ENCODE measurements at places on chromosomes 7 and 10.
A peak's percentile ranks its signal among the peaks of the same experiment; 100 is the strongest.

- no peak for DNase-seq
Measured at GRCh38 chr7:12281038-12281437, 69.9 kb downstream of the TMEM106B start.

- no peak for DNase-seq
Measured at GRCh38 chr7:83534488-83534887, 114.5 kb downstream of the SEMA3E start.

DNA sequence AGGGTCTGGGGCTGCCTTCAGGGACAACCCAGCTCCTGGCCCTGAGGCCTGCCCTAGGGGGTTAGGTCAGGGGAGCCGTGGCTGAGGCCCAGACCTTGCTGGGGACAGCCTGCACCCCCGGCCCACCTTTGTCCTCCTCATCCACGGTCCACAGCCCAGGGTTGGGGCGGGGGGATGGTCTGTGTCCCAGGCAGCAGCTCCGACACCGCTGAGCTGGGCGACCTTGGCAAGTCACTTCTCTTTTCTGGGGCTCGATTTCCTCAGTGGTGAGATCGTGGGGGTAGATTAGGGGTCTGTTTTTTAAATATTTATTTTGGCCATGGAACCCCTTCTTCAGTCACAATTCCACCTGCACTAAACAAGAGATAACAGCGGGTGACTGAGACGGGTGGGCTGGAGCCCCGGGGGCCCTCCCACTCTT, 30.9 kb downstream of the DNAJB12 start:
- DNase-seq: no peak

DNA sequence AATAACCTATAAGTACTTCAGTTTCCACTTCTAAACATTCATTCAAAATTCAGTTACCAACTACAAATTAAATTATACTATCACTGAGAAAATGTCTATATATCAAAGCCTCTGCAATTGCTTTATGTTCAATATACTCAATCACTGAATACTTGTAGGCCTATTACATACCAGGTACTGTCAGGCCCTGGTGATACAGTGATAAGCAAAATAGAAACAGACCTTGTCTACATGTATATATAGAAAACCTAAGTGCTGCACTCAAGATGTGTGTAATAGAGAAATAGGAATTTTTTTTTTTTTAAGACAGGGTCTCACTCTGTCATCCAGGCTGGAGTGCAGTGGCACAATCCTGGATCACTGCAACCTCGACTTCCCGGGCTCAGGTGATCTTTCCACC, 53.7 kb upstream of the PHF14 start:
- no peak for DNase-seq

- DNase-seq: no peak
Measured at GRCh38 chr7:124840435-124840834, 74.8 kb upstream of the GPR37 start.

GRCh38 chr10:12586741-12587140, 237.4 kb downstream of the CAMK1D start:
- no peak for DNase-seq

DNA sequence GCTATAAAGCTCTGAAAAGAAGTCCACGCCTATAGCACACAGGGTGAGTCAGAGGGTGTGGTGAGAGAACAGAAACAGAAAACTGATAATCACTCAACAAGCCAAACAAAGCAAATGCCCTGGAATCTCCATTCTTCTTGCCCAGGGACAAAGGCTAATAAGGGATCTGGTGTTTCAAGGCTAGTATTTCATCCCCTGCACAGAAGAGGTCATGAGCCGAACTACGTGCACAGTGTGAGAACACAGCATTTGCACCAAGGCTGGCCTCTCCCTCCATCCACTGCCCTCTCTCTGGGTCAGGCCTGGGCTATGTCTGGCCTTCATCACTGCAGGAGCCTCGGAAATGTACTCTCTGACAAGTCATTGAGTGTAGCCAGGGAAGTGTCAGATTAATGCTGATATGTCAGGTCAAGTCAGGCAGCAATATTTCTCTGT, 42.7 kb downstream of the PRR15 start:
- DNase-seq: no peak

DNA sequence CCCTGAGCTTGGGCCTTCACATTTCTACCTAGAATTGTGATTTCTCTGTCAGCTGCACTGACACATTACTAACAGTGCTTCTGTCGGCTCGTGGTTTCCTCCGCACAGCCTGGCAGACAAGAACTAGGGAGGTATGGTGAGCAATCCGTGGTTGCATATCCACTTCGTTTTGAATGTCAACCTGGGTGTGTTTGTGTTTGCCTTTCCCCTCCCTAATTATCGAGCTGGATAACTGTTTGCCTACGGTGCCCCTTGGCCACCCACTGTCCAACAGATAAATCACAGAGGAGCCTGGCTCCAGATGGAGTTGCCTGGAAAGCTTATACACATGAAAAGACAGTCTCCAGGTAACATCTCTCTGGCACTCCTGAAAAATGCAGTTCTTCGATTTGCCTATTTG, 228.8 kb downstream of the TRIL start:
- no peak for DNase-seq

- DNase-seq: no peak
Measured at GRCh38 chr7:47949703-47950102, 1.4 kb upstream of the PKD1L1 start.

GRCh38 chr7:33661430-33662160, 243.7 kb upstream of the BMPER start:
- no peak for DNase-seq

DNA sequence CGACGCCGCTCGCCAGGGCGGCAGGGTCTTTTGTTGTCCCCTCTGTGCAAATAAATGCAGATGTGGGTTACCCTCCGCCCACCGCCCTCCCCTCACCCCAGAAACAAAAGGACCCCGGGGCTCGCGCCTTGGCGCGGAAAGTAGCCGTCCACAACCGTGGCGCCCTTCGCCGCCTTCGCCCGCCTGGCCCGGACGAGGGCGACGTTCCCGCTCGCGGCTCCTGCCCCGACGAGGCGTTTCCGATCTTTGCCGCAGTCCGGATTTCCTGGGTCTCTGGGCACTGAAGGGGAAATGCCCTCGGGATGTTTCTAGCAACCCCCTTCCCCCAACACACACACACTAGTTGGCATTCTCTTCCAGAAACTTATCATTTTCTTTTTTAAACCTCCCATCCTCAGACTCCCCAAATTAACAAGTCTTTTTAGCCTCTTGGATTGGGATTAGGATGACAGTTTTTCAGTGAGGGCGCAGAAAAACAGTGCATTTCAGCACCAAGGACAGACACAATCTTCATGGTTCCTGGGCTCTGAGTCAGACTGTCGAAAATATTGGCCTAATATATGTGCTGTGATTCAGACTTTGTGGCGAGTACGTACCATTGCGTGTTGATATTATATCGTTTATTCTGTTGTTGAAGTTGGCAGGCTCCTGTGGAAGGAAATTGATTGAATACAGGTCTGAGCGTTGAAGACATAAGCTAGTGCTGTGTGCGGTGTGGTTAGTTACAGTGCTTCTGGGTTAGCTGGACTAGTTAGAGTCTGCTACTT, 771 bp downstream of the PHYHIPL start:
- peak; percentile 4 for DNase-seq

- DNase-seq: peak; percentile 79
Measured at GRCh38 chr10:21496343-21497176, 28.9 kb downstream of the SKIDA1 start.

DNA sequence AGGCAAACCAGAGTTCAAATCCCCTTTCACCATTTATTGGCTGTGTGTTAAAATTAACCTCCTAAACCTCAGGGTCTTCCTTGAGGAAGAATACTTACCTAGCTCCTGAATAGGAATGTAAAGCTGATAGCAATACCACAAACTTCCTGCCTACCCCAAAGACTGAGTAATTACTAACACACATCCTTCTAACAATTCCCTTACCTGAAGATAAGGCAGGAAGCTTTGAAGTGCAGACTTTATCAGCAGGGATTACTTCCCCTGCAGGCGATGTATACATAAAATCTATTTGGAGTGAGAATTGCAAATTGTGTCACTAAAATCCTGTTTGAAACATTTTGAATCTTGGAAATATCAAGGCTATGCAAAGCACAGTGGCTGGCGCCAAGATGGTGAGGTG, 21.2 kb downstream of the EVX1 start:
- no peak for DNase-seq

GRCh38 chr10:33734393-33735155, 400.1 kb upstream of the NRP1 start:
- DNase-seq: no peak

DNA sequence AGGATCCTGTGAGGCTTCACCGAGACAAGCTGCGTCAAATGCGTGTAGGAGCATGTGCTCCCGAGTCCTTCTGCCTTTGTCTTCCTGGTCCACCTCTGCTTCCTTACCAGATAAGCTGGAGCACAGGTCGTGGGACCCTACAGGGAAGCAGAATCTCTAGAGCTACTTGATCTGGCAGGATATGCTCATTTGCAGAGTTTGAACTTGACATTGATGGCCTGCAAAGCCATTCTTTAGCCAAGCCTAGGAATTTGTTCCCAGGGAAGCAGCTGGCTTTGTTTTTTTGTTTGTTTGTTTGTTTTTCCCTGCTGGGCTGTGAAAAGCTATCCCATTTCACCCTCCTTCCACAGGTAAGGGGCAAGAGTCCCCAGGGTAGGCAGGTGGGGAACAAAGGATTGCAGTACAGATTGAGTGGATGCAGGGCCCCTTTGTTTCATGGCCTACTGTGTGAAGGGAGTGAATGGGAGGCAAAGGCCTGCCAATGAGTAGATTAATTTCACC, 200.0 kb upstream of the BMPER start:
- DNase-seq: no peak

DNA sequence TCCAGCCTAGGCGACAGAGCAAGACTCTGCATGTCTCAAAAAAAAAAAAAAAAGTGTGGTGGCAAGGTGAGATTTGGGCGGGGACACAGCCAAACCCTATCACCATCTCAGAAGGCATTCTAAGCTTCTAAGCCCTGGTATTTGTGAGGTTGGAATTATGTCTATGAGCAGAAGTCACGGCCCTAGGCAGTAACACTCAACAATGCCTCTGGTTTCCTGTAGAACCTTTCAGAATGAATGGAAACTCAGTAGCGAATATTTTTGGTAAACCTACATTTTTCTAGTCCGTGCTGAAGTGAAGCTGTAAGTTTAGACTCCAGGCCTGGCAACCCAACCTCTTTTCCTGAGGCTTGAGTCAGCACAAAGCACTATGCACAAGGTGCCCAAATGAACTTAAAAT, 88.3 kb downstream of the FAM107B start:
- peak; percentile 29 for DNase-seq

GRCh38 chr10:81872206-81872862, 2.7 kb upstream of the NRG3 start:
- DNase-seq: no peak

- DNase-seq: no peak
Measured at GRCh38 chr7:157975401-157976372, 611.9 kb downstream of the PTPRN2 start.

DNA sequence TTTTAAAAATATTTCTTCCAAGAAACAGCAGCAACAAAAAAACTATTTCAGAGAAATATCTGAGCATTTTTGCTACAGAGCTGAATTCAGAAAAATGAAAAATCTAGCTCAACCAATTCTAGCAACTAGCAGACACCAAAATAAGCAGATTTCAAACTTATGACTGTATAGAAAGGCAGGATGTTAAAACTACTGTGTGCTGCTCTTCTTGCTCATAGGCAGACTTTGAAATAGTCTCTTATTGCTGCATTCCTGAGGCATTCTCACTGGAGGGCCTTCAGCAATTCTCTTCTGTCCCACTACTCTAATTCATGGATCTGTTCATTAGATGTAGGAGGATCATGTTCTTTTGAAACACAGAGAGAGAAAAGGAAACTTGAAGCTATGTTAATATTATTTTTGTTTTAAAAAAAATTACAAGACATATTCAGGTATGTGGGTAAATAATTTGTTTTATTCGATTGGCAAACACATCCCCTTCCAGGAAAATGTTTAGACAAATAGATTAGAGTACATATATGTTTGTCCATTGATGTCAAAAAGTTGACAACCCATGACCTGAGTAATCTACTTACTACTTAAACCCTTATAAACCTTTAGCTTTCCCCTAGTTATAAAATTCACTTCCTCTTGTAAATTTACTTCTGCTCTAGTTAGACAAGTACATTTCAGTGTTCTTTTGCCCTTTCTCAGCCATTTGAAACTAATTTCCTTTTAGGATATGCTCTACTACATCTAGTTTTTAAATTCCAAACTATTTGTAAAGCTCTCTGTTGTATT, 428.2 kb upstream of the POT1 start:
- DNase-seq: no peak

GRCh38 chr7:33959676-33960075, 54.3 kb downstream of the BMPER start:
- DNase-seq: no peak

- peak; percentile 46 for DNase-seq
Measured at GRCh38 chr10:31599626-31600504, 280.8 kb downstream of the ZEB1 start.

GRCh38 chr10:29266641-29267040, 22.2 kb upstream of the LYZL1 start:
- DNase-seq: no peak

DNA sequence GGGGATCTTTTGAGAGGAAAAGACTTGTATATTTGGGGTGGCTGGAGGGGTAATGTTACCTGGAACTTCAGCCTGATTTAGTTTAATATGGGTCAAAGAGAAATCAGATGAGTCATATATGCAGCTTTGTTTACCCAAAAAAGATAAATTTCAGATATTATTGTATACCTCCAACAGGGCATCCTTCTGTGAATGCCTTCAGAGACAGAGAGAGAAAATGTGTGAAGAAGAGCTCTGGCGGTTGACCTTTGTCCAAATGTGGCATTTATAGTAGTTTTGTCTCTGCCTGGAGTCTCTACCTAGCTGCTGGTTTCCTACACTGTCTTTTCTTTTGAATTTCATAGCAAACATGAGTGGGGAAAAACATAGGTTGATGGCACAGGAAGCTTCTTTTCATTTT, 21.6 kb downstream of the LRMDA start:
- no peak for DNase-seq

- DNase-seq: no peak
Measured at GRCh38 chr7:74230446-74231231, 20.8 kb downstream of the LAT2 start.

DNA sequence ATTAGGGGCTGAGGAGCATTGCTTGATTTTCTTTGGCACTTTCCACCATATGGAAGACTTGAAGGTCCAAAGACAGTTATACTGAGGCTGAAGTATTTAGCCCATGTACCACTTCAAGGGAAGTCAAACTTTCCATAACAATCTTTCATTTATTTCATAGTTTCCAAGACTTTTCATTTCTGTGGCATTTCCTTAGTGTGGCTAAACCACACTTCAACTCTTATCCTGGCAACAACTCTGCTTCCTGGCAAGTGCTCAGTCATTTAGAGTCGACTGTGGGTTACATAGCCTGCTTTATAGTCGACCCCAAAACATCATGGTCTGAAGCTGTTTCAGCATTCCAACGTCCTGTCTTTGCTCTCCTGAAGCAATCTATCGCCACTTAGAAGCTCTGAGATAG, 343.0 kb upstream of the SEMA3D start:
- no peak for DNase-seq

DNA sequence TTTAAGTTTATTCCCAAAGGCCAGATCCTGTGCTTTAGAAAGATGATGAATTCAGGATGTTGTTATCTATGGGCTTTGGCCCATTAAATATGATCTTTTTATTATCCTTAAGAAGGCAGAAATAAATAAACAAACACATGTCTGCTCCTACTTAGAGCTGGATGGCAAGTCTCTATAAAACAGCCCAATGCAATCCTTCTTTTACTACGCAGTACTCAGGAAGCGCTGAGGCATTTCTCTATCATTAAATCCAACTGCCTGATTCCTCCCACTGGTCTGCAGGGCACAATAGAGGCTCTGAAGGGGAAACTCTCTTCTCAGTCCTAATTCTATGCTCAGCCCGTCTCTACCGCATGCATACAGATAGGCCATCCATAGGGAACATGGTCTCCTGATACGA, 144.5 kb upstream of the TMEM72 start:
- DNase-seq: no peak

All from activated CD4-positive, alpha-beta T cell treated with anti-CD3 and anti-CD28 coated beads for 36 hours (primary cell).